ENCODE measurements at places on chromosomes 6 and 20. TPM values are rescaled to one million over a fixed set of nuclear protein-coding genes. Genes with fewer than 3 reads are reported as not detected.

MOG gene
- total RNA-seq: not detected

GRCh38 chr6:85679445-85680123 is 36.9 kb upstream of the SYNCRIP start:
- H3K4me3 ChIP-seq: peak overlapping the region; percentile 99
- peak; percentile 17 for DNase-seq
- H3K27me3 ChIP-seq: no peaks in the 10 kb centered on the region
- peaks cover 33% of the 10 kb centered on the region for H3K36me3 ChIP-seq
- peak overlapping the region; percentile 89 for H3K27ac ChIP-seq

GRCh38 chr20:64188682-64189529 is 24.7 kb downstream of the MYT1 start:
- H3K27me3 ChIP-seq: peaks cover 44% of the 10 kb centered on the region
- H3K4me1 ChIP-seq: no peaks in the 10 kb centered on the region
- peak; percentile 31 for DNase-seq
- no peak overlapping the region for H3K4me3 ChIP-seq

DNA sequence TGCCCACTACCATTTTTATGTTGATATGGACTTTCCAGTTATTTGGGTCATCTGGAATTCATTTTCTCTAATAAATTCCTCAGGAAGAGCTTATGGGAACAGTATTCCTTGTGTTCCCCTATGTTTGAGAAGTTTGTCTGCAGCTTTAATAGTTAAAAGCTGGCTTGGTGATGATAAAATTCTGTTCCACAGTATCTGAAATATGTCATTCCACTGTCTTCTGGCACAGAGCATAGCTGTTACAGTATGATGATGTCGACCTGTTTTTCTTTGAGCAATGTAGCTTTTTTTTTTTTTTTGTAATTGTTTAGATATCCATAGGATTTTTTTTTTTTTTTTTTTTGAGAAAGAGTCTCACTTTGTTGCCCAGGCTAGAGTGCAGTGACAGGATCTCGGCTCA is 43.2 kb downstream of the NCOA3 start:
- DNase-seq: no peak
- H3K4me3 ChIP-seq: no peak overlapping the region
- no peak overlapping the region for H3K27ac ChIP-seq

DNA sequence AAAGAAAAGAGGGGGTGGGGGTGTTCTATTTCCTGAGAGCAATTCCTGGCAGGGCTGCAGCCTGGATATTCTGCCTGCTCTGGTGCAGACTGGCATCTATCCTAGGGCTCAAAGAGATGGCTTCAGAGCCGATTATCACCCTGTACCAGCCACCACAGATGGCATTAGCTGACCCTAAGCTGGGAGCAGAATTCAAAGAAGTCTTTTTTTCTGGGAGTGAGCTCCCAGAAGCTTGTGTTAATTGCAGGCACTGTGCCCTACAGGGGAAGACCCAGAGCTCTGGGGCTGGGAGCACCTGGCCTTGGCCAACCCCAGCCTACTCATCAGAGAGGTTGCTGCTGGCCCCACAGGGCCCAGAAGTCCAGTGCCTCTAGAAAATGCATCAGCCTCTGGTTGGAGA is 85.9 kb downstream of the PXDC1 start:
- H3K4me1 ChIP-seq: peaks cover 9% of the 10 kb centered on the region
- no peaks in the 10 kb centered on the region for H3K36me3 ChIP-seq
- no peak for DNase-seq
- no peak overlapping the region for H3K4me3 ChIP-seq
- no peak overlapping the region for H3K27ac ChIP-seq

- DNase-seq: peak; percentile 66
- no peak overlapping the region for H3K4me3 ChIP-seq
- no peaks in the 10 kb centered on the region for H3K27me3 ChIP-seq
- no peaks in the 10 kb centered on the region for H3K36me3 ChIP-seq
- H3K4me1 ChIP-seq: peaks cover 19% of the 10 kb centered on the region
- H3K27ac ChIP-seq: no peak overlapping the region
These were observed 29.5 kb downstream of the CDYL start for GRCh38 chr6:4805553-4806336.

DNA sequence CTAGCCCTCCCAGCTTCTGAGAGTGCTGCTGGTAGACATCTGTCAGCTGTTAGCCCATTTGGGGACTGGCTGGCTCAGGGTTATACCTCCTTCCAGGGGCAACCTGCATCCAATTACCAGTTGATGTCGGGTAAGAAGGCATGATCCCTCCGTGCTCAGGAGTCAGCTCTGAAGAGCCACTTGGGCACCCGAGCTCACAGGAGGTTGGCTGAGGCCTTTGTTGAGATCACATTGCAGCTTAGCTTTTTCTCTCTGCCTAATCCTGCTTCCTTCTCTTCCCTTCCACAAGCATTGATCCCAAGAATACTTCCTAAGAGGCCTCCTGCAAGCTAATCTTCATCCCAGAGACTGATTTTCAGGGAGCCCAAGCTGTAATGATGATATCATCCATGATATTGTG is 35.5 kb downstream of the SCP2D1 start:
- no peak overlapping the region for H3K27ac ChIP-seq
- H3K36me3 ChIP-seq: no peaks in the 10 kb centered on the region

ADGB gene
- total RNA-seq: not detected

- no peaks in the 10 kb centered on the region for H3K27me3 ChIP-seq
- no peak for DNase-seq
- H3K27ac ChIP-seq: no peak overlapping the region
- H3K4me3 ChIP-seq: no peak overlapping the region
- H3K4me1 ChIP-seq: 0 out of 2 replicates have a peak, but pooled peaks cover 7% of the 10 kb centered on the region
These were observed 5.0 kb upstream of the BLOC1S5 start for GRCh38 chr6:8069151-8069550.

- no peak overlapping the region for H3K4me3 ChIP-seq
- H3K4me1 ChIP-seq: no peaks in the 10 kb centered on the region
- no peak overlapping the region for H3K27ac ChIP-seq
- no peaks in the 10 kb centered on the region for H3K27me3 ChIP-seq
- no peaks in the 10 kb centered on the region for H3K36me3 ChIP-seq
These were observed 398.4 kb downstream of the TBC1D32 start for GRCh38 chr6:120935908-120936307.

DNA sequence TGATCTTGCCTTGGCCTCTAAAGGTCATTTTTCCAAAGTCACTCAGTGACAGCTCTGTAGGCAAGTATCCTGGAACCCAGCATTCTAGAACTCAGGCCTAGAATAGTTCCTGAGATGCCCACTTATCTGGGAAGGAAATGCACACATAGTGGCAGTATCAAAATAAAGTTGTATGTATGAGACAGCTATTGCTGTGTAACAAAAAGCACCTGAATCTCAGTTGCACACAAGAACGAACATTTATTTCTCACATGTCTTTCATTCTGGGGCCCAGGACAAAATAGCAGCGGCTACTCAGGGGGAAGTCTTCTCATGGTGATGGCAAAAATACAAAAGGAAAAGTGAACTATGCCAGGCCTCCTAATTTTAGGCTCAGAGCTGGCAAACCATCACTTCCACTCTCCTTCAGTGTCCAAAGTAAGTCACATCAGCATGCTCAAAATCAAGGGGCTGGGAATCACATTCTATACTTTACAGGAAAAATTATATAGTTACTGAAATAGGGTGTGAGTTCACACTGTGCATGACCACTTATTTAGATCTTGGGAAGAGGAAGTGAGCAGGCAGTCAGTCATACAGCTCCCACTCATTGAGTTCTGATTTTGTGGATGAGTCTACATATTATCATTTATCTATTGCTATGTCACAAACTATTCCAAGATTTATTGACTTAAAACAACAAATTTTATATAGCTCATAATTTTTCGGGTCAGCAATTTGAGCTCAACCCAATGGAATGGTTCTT is 133.7 kb upstream of the RIN2 start:
- H3K36me3 ChIP-seq: no peaks in the 10 kb centered on the region
- peaks cover 10% of the 10 kb centered on the region for H3K27me3 ChIP-seq
- no peak overlapping the region for H3K27ac ChIP-seq
- 0 out of 2 replicates have a peak, but pooled peaks cover 6% of the 10 kb centered on the region for H3K4me1 ChIP-seq
- H3K4me3 ChIP-seq: no peak overlapping the region
- DNase-seq: peak; percentile 9

DEF6 gene
- 37.3 TPM for total RNA-seq

GRCh38 chr20:53834062-53834442 is 236.3 kb downstream of the BCAS1 start:
- no peaks in the 10 kb centered on the region for H3K36me3 ChIP-seq
- peak overlapping the region; percentile 17 for H3K27ac ChIP-seq
- H3K4me1 ChIP-seq: peaks cover 28% of the 10 kb centered on the region
- H3K4me3 ChIP-seq: no peak overlapping the region

- H3K36me3 ChIP-seq: no peaks in the 10 kb centered on the region
- peak; percentile 7 for DNase-seq
- peaks cover 72% of the 10 kb centered on the region for H3K27me3 ChIP-seq
- H3K4me1 ChIP-seq: peaks cover 7% of the 10 kb centered on the region
- H3K27ac ChIP-seq: no peak overlapping the region
These were observed 265.9 kb upstream of the RIN2 start for GRCh38 chr20:19492116-19492515.

- H3K4me1 ChIP-seq: peaks cover 42% of the 10 kb centered on the region
- H3K4me3 ChIP-seq: no peak overlapping the region
- H3K27ac ChIP-seq: peak overlapping the region; percentile 97
- no peak for DNase-seq
- H3K36me3 ChIP-seq: no peaks in the 10 kb centered on the region
- no peaks in the 10 kb centered on the region for H3K27me3 ChIP-seq
These were observed 99.8 kb downstream of the LY86 start for GRCh38 chr6:6688283-6688682.

RAET1E gene
- total RNA-seq: 1.7 TPM

CASS4 gene
- 0.04 TPM for total RNA-seq

- no peak for DNase-seq
- peaks cover 44% of the 10 kb centered on the region for H3K4me1 ChIP-seq
- no peaks in the 10 kb centered on the region for H3K36me3 ChIP-seq
These were observed 99.0 kb downstream of the GMPR start for GRCh38 chr6:16337295-16337975.

F13A1 gene
- total RNA-seq: not detected

LPA gene
- not detected for total RNA-seq

GRCh38 chr6:87791029-87791428 is 89.0 kb upstream of the AKIRIN2 start:
- peaks cover 19% of the 10 kb centered on the region for H3K4me1 ChIP-seq
- no peak for DNase-seq
- H3K4me3 ChIP-seq: no peak overlapping the region
- H3K36me3 ChIP-seq: no peaks in the 10 kb centered on the region

TMEM200A gene
- 0.40 TPM for total RNA-seq

All from PC-3 (cell line).